ENCODE measurements at places on chromosomes 7 and 10. TPM values are rescaled to one million over a fixed set of nuclear protein-coding genes. Genes with fewer than 3 reads are reported as not detected.

Gene CYP3A5
- not detected for total RNA-seq

DNA sequence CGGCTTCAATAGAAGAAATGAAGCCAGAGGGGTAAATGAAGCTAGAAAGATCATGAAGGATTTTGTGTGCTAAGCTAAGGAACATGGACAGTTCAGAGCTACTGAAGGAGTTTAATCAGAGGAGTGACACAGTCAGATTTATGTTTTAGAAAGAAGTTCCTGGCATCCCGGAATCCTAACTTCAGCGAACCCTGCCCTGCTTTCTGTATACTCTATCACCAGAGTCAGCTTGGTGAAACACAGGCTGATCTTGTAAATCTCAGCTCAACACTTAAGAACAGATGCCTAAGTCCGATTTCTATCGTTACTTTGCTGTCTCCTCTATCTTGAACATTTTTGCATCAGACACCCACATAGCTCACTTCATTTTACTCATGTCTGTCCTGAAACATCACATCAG is 9.1 kb downstream of the AHR start:
- DNase-seq = no peak

Gene CFAP43
- 0.19 TPM for total RNA-seq

Gene SHTN1
- 3.7 TPM for total RNA-seq

Gene FANK1
- 0.51 TPM for total RNA-seq

DNA sequence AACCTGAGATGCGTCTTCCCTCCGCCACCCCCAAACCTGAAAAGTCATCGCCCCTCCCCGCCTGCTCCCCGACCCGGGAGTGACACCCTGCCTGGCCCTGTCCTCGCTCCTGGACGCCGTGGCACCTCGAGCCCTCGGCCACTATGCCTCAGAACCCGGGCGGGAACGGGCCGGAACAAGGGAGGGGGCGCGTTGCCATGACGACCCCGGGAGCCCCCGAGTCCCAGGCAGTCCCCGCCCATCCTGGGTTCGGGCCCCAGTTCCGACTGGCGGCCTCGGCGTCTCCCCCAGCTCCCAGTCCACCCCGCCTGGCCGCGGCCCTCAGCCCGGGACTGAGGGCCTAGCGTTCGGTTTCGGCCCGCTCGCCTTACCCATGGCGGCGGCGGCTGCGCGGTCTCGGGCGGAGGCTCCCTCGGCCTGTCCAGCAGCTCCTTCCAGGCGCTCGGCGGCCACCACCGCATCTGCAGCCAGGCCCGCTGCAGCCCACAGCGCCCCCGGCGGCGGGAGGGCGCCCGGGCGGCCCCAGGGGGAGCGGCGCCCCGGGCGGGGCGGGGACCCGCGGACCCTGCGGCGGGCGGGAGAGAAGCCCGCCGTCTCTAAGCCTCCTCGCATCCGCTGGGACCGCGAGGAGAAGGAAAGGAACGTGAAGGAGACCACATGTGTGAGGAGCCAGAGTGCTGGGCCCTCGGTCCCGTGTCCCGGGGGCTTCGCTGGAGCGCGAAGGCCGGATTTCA is at the start of gene RUFY2:
Gene RUFY2, minus strand, starts transcription at position 463 of the 734 bp plus-strand sequence. Its CDS starts 88 bp downstream, at position 375.
- DNase-seq = peak; percentile 93

DNA sequence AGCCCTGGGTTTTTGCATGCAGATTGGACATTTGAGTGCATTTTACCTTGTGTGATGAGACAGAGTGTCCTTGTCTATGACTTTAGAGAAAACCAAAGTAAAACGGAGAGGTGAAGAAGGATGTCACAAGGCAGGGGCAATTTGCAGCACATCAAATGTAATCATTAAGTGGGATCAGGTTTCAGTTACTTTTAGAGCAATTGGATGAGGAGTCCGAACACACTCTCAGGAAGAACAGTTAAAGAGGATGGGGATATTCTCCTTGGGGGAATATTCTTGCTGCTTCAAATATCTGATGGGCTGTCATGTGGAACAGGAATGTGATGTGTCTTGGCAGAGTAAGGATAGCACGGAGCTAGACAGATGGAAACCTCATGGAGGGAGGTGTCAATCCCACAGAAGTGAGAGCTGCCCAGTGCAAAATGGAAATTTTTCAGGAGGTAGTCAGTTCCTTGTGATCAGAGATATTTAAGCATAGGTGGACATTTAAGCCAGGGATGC is 757 bp downstream of the RAB19 start:
- DNase-seq = no peak

- DNase-seq = no peak
Measured at GRCh38 chr10:81439445-81439844, 435.5 kb upstream of the NRG3 start.

GRCh38 chr7:20581956-20582355 is 33.5 kb upstream of the ABCB5 start:
- DNase-seq = no peak

DNA sequence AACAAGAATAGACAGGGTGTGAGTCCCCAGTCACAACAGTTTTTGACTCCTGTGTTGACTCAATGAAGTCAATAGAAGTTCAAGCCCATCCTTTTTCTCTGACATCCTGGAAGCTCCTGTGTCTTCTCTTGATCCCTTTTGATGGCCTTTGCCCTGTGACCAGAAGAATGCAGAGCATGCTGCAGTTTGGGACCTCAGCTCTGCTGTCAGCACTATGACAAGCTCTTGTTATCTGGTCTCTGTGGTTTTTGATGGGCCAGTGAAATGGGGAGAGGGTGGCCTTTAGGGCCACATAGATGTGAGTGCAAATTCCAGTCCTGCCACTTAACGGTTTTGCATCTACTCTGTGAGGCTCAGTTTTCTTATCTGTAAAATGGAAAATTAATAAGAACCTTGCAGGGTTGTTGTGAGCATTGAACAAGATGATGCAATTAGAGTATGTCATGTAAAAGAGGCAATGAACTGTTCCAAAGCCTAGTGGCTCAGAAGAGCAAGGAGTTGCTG is 102.4 kb upstream of the IKZF1 start:
- DNase-seq = no peak

Gene FGFR2
- 0.70 TPM for total RNA-seq

Gene WAPL
- total RNA-seq = 21.5 TPM

Gene LRRC4
- total RNA-seq = 2.4 TPM

Gene PPP1R17
- not detected for total RNA-seq

- no peak for DNase-seq
Measured at GRCh38 chr10:63886281-63887022, 365.3 kb downstream of the REEP3 start.

DNA sequence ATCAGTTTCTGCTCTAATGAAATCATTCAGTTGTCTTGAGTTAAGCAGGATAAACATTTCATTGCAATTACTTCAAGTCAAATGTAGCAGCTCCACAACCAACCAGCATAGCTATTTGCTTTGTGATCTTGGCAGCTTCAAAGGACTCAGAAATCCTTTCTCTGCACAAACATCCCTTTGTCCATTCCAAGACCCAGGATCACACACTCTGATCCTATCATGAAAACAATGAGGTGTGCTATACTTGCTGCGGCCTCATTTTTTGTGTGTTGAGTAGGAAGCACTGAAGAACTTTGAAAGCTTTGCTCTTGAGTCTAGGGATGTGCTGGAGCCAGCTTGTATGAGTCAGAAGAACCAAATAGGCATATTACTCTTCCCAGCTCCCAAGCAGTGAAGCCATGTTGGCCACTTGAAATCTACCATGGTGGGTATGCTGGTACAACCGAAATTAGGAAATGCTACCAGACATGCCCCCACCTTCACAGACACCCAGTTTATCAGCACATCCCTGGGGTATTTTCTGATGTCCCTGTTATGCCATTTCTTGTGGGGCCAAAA is 199.4 kb upstream of the PRSS58 start:
- DNase-seq = no peak

DNA sequence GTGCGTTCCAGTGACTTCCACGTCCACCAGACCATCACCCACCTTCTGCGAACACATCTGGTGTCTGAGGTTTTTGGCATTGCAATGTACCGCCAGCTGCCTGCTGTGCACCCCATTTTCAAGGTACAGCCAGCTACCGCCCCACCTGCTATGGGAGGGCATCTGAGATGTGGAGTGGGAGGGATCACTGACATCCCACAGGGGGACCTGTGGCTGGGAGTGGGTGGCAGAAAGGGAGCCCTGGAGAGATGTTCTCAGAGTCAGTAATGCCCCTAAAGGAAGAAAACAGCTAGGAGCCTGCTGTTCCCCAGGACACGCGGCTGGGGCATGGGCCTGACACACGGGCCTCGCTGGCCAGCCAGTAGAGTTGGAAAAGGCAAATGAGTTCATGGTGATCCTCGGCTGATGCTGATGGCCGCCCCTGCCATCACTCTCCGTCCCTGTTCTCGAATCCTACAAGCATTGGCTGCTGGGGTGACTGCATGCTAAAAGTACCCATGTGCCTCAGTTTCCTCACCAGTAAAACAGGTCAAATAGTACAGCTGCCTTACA is 66.6 kb downstream of the ALOX5 start:
- no peak for DNase-seq

DNA sequence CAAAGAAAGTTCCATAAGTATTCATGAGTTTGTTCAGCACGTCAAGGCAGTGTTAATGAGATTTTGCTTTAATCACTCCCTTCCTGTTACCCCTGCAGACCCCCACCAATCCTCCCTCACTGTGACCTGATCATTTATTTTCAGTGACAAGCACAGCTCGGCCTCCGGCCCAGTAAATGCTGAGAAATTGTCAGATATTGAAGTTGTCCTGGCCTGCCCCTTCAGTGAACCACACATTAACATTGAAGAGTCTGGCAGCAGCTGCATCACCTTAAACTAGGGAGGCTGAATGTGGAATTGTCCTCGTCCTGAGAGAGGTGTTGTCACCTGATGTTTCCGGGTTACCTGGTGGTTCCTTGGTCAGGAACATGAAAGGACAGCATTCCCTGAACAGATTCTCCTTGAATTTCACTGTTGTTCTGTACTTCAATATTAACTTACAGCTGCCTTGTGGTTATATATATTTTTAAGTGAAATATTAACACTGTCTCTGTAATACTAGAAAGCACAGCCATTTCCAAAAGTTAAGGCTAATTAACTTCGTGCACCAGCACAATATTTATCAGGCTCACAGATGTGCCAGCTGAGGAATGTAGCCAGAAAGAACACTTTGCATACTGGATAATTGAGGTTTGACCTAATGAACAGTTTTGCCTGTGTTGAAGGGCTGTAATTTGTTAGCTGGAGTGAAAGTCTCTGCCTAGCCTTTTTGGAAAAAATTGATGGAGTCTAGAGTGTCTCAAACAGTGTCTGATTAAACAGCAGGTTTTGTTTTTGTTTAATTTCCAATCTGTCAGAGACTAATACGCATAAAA is 265.3 kb downstream of the HDAC9 start:
- no peak for DNase-seq

GRCh38 chr7:91336106-91336505 is 71.9 kb downstream of the FZD1 start:
- no peak for DNase-seq

Gene LEP
- total RNA-seq = 2.7 TPM

Gene SFTPD
- total RNA-seq = 0.43 TPM

Gene EGR2
- total RNA-seq = 1.0 TPM

DNA sequence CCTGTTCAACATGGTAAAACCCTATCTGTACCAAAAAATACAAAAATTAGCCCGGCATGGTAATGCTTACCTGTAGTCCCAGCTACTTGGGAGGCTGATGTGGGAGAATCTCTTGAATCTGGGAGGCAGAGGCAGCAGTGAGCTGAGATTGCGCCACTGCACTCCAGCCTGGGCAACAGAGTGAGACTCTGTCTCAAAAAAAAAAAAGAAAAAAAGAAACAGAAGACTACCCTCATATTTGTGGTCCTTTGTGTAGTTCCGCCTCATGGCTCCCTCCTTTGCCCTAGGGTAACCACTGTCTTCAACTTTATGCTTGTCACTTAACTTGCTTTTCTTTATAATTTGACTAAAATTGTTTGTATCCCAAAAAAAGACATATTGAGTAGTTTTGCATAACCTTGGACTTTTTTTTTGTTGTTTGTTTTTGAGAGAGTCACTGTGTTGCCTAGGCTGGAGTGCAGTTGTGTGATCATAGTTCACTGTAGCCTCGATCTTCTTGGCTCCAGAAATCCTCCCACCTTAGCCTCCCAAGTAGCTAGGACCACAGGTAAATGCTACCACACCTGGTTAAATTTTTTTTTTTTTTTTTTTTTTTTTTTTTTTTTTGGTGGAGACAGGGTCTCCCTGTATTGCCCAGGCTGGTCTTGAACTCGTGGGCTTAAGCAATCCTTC is 3.7 kb downstream of the ZNF487 start:
- no peak for DNase-seq

DNA sequence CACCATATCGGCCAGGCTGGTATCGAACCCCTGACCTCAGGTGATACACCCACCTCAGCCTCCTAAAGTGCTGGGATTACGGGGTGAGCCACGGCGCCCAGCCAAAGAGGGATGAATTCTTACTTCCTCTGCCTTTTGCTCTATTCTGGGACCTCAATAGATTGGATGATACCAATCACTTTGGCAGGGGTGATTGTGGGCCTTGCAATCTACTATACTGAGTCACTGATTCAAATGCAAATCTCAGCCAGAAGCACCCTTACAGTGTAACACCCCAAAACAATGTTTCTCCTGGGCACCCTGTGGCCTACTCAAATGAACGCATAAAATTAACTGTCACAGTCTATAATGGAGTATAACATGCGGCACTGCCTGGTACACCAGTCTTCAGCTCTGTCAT is 596.7 kb upstream of the LRRTM3 start:
- DNase-seq = no peak

- DNase-seq = no peak
Measured at GRCh38 chr7:101426303-101427011, 63.8 kb downstream of the COL26A1 start.

DNA sequence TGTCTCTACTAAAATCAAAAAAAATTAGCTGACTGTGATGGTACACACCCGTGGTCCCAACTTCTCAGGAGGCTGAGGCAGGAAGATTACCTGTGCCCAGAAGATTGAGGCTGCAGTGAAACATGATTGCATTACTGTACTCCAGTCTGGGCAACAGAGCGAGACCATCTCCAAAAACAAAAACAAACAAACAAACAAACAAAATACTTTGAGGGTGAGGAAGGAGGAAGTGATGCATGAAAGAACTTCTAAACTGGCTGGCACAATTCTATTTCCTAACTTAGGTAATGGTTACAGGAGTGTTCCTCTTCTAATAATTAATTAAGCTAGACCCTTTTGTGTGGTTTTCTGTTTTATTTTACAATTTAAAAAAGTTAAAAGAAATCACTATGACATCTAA is 15.5 kb downstream of the WAPL start:
- DNase-seq = no peak

- DNase-seq = no peak
Measured at GRCh38 chr7:33070831-33071230, 8.3 kb upstream of the NT5C3A start.
